ENCODE measurements at places on chromosomes 13 and 19.
A peak's percentile ranks its signal among the peaks of the same experiment; 100 is the strongest.

- DNase-seq = no peak
These were observed 435 bp downstream of the SBK3 start for GRCh38 chr19:55544776-55545439.

GRCh38 chr19:743168-743687 lies 7.7 kb upstream of the MISP start:
- no peak for DNase-seq

GRCh38 chr19:55092423-55093318 lies 17.0 kb downstream of the EPS8L1 start:
- no peak for DNase-seq

GRCh38 chr19:44795398-44795987 lies 13.4 kb upstream of the BCAM start:
- DNase-seq = no peak

DNA sequence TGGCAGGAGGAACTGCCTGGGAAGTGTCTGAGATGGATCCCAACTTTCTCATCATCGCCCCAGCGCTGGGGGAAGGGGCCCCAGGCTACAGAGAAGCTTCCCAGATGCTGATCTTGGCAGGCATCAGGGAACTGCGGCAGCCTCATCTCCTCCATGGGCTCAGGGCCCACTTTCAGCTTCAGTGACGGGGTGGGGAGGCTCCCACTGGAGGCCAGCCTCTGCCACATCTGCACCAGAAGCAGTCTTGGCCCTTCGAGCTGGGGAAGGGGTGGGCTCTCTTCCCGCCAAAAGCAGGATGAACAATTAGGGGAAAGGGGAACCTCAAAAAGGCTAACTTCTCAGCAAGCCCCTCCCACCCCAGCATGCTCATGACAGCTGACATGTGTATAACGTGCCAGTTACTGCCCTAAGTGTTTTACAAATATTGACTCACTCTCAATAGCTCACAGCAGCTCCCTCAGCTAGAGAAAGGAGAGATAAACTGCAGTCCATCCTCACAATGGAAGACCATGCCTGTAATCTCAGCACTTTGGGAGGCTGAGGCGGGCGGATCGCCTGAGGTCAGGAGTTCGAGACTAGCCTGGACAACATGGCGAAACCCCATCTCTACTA lies 7.1 kb upstream of the S1PR2 start:
- peak; percentile 43 for DNase-seq

DNA sequence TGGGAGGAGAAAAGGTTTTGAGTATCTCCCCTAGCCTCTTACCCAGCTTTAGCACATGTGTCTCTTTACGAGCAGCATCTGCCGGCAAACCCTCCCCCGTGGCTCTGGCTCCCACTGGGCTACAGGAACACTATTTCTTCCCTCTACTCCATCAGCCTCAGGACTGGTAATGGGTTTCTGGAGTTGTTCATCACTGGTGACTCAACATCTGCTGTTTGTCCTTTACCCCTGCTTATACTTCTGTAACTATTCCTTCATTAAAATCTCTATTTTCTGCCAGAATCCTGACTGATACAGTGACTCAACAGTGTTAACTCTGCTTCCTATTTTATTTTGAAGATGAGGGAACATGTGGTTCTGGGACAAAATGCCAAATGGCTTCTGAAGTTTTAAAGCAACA lies 437.3 kb upstream of the HTR2A start:
- DNase-seq = no peak

- no peak for DNase-seq
These were observed 33.6 kb upstream of the EDNRB start for GRCh38 chr13:77952276-77952675.

DNA sequence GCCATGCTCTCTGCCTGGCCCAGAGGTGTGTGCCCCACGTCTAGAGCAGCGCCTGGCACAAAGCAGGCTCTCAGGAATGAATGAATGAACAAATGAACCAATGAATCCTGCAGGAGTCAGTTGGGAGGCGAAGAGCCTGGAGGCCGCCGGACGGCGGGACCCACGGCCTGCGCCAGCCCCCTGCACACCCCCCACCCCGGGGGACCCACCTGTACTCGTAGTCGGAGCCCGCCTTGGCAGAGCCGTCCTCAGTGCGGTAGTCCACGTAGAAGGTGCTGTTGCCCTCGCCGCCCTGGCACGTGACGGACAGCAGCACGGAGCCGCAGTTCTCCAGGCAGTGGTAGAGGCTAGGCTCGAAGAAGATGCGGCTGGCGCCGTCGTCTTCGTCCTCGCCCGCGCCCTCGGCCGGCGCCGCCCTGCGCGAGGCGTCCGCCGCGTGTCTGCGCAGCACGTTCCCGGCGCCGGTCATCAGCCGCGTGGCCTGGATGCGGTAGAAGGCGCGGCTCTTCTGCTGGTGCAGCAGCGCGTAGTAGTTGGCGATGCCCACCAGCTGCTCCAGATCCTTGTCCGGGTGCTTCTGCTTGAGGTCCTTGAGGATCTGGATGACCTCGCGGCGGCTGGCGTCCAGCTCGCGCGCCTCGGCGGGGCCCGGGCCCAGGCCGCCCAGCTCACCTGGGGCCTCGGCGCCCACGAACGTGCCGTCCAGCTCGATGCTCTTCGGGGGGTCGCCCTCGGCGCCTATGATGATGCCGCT lies 14.8 kb downstream of the SLC8A2 start:
- DNase-seq = no peak

DNA sequence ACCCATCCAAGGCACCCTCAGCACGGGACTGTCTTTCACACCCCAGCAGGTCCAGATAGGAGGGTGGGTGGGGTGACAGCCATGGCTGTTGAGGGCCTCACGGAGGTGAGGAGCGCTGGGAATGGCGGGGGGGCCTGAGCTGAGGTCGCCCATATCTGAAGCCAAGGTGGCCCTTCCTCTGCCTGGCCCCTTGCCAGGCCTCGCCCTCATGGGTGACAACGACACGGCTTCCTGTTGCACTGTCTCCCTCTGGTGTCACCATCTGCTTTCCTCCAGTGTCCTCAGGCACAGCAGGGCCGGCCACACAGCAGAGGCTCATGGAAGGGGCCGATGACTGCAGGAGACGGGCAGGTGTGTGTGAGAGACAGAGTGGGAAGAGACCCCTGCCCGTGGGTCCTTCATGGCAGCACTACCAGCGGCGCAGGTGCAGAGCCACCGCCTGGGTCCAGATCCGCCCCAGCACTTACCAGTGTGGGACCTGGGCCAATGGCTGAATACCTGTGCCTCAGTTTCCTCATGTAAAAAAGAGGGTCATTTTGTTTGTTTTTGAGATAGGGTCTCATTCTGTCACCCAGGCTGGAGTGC lies 8.1 kb upstream of the NKPD1 start:
- no peak for DNase-seq

DNA sequence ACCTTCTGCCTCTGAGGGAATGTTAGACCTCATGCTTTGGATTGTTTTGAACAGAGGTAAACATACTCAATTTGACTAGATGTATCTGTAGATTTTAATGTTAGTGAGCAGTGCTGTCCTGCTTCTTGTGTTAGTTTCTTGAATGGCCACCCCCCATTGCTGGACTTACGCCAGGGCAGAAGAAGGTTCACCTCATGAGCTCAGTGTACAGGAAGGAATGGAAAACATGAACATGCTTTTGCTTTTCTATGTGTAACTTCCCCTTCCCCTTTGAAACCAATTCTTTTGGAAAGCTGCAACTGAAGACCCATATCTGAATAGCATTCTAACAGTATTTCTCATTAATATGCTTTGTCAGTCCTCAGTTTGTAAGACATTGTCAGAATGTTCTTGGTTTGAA lies 32.3 kb downstream of the WASF3 start:
- no peak for DNase-seq

GRCh38 chr19:580274-580835 lies 8.0 kb downstream of the BSG start:
- DNase-seq = no peak

- DNase-seq = no peak
These were observed 1.7 kb downstream of the TBXA2R start for GRCh38 chr19:3604987-3605343.

DNA sequence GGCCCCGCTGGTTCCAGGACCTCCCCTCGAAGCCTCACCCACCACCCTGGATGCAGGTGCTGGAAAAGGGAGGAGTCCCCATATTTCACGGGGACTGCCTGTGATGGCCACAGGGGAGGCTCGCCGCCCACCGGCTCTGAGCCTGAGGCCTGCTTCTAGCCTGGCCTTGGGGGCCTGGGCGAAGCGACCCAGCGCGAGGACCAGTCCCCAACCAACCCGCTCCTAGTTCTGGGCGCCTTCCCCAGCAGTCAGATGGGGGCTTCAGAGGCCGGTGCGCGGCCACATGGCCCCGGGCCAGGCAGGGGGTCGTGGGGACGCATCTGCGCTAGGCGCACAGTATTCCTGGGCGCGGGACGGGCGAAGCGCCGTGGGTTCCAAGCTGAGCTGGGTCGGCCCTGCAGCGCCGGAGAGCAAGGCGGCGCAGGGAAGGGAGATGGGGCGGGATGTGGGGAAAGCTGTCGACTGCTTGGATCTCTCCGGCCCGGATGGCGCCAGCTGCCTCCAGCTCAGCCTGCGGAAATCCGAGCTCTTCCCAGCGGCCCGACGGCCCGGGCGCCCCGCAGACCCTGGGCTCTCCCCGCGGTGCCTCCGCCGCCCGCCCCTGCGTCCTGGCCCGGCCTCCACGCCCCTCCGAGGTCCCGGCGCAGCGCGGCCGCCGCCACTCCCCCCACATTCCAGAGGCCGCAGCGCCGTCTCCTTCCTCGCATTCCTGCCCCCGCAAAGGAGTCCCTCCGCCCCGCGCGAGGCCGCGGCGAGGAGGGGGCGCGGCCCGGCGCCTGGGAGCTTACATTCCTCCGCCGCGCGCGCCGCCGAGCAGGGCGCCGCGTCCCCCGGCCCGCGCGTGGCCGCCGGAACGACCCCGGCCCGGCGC lies at the start of gene WTIP:
TSS of gene WTIP (plus strand) at position 788 of the 871 bp plus-strand sequence. CDS start 217 bp downstream, outside the sequence.
- DNase-seq = peak; percentile 85

DNA sequence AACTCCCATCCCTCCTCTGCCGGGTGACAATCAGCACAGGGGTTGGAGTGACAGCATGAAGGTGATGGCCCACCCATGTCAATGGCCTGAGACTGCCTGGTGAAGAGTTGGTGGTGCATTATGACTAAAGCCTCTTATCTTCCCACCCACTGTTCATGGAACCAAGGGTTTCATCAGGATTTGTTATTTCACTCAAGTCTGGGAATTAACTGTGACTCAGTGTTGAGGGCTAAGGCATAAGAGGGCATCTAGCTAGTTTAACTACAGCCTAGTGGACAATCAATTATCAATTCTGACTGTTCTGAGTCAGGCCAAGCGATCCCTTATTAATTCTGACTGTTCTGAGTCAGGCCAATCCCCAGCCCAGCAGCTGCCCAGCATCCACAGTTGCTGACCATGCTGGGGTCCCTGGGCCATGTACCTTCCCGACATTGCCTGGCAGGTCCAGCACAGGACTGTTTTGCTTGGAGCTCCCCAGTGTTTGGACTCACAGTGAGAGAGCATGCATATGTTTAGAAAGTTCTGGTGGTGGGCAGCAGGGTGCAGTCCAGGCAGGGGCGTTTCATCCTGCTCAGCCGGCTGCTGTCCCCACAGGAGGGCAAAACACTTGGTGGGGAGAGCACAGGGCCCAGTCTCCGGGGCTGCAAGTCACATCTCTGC lies 65.5 kb downstream of the RASL11A start:
- no peak for DNase-seq

- no peak for DNase-seq
These were observed 10.7 kb downstream of the PPP1R37 start for GRCh38 chr19:45103508-45104319.

GRCh38 chr19:897442-898039 lies 4.3 kb downstream of the RNU6-9 start:
- peak; percentile 66 for DNase-seq

GRCh38 chr13:84500016-84500415 lies 617.7 kb upstream of the SLITRK1 start:
- no peak for DNase-seq

DNA sequence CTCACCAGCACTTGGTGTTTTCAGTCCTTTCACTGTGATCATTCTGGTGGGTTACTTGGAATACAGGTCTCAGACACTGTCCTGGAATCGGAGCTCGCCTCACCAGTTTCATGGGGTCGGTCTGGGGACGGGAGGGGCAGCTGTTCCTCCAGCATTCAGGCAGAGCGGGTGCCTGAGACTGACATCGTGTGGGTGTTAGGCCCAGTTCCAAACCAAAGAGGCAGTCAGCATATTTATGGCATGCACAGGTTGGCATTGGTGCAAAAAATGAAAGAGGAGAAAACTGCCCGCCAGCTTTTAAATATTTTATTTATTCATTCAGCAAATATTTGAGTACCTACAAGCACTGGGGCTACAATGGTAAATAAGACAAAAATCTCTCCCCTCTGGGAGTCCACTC lies 20.1 kb downstream of the PLEKHF1 start:
- no peak for DNase-seq

GRCh38 chr13:44068737-44069136 lies 189.0 kb downstream of the LACC1 start:
- DNase-seq = no peak

GRCh38 chr19:48907671-48908070 lies 7.6 kb downstream of the NUCB1 start:
- peak; percentile 57 for DNase-seq

GRCh38 chr13:93201992-93202558 lies 24.5 kb upstream of the GPC6 start:
- DNase-seq = peak; percentile 19

DNA sequence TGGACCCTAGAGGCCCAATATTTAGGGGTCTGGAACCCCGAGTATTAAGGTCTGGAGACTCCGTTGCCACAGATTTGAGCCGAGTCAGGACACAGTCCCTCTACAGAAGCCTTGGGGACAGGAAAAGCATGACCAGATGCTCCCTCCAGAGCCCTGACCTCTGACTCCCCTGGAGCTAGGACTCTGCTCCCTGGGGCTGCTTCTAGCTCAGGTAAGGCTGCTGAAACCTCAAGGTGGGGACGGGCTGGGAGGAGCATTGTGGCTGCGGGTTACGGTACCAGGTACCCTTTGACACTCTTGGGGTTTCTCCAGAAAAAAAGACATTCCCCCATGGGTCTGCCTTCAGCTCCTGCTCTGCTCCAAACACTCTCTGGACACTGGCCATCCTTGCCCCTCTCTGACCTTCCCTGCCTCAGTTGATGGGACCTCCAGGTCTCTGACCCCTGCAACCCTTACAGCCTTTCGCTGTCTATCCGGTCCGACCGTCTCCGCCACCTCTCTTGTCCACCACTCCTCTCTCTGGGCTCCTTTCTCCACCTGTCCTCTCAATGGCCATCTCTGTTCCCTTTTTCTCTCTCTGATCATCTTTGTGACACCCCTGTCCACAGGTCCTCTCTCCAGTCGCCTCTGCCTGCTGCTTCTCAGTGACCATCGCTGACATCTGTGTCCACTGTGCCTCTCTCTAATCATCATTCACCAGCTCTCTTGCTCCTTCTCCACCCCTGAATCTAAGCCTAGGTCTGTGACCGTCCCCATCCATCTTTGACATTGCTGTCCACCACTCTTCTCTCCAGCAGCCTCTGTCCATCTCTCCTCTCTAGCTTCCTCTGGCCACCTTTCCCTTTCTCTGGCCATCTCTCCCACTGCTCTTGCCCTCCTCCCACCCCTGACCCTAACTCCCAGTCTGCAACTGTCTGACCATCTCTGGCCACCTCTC lies 1.4 kb downstream of the LRFN3 start:
- DNase-seq = no peak

DNA sequence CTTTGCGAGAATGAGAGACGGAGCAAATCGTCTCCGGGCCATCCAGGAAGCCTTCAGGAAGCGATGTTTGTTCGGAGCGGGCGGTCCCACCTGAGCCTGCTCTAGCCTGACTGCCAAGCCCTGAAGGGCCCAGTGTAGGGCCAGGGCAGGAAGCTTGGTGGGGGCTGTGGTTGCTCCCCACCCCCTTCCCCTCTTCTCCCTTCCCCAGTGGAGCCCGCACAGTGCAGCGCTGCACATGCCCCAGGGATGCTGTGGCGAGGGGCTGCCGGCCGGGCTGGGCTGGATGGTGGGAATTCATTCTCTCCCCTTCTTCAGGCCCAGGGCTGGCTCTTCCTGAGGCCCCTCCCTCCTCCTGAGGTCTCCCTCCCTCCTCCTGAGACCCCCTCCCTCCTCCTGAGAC lies 7.1 kb upstream of the GRTP1 start:
- DNase-seq = no peak

Measured in HuH-7 (cell line).